ENCODE measurements at places on chromosomes 12 and 14. TPM values are rescaled to one million over a fixed set of nuclear protein-coding genes. Genes with fewer than 3 reads are reported as not detected.

TAS2R8 gene
- total RNA-seq = not detected

RAB15 gene
- 19.1 TPM for total RNA-seq

PTPN6 gene
- total RNA-seq = 14.4 TPM

HSPA2 gene
- 39.3 TPM for total RNA-seq

RASSF8 gene
- total RNA-seq = 10.4 TPM

ERO1A gene
- 64.5 TPM for total RNA-seq

SPTLC2 gene
- total RNA-seq = 30.3 TPM

VDR gene
- total RNA-seq = 3.9 TPM

SLC8A3 gene
- not detected for total RNA-seq

RCOR1 gene
- total RNA-seq = 24.7 TPM

PRKCH gene
- 4.0 TPM for total RNA-seq

SPX gene
- 1.5 TPM for total RNA-seq

SMCO2 gene
- 0.36 TPM for total RNA-seq

GNB3 gene
- 1.9 TPM for total RNA-seq

LTBP2 gene
- 14.8 TPM for total RNA-seq

FGF23 gene
- not detected for total RNA-seq

GALNT9 gene
- total RNA-seq = 7.5 TPM

CAPZA3 gene
- total RNA-seq = not detected

C12orf75 gene
- 136 TPM for total RNA-seq

COQ10A gene
- 19.7 TPM for total RNA-seq

C14orf132 gene
- 5.3 TPM for total RNA-seq

DHRS1 gene
- total RNA-seq = 11.3 TPM

TAS2R7 gene
- not detected for total RNA-seq

CPNE6 gene
- total RNA-seq = not detected

IGFBP6 gene
- 240 TPM for total RNA-seq

SLC2A14 gene
- total RNA-seq = not detected

SLC35F4 gene
- total RNA-seq = not detected

SOAT2 gene
- total RNA-seq = 0.26 TPM

OTUB2 gene
- total RNA-seq = 4.2 TPM

MORN3 gene
- 0.23 TPM for total RNA-seq

XPOT gene
- 57.7 TPM for total RNA-seq

PYGL gene
- total RNA-seq = 107 TPM

TAS2R19 gene
- not detected for total RNA-seq

HNRNPA1 gene
- 1,655 TPM for total RNA-seq

C3AR1 gene
- not detected for total RNA-seq

LAG3 gene
- total RNA-seq = 0.47 TPM

SLC25A21 gene
- total RNA-seq = 0.89 TPM

TAS2R13 gene
- not detected for total RNA-seq

TC2N gene
- 0.57 TPM for total RNA-seq

PCBP2 gene
- total RNA-seq = 670 TPM
